Activated CD4-positive, alpha-beta T cell treated with anti-CD3 and anti-CD28 coated beads, Interleukin-2, amount 50 U/mL, for 4 hours (primary cell): ENCODE measurements at places on chromosomes 2 and 18.

DNA sequence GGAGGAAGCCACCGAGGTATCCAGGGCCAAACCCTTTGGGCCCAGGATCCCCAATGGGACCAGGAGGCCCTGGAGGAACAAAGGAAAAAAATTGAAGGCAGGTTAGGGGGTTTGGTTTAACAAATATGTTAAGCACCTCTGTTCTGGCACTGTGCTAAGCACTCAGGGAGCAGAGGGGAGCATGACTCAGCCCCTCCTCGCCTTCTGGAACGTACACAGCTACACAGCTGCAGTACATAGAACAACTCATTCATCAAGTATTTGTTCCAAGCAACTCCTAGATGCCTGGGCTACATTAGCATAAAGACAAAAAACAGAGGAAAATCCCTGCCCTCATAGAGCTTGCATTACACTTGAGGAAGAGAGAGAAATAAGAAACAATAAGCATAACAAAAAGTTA lies 153.6 kb downstream of the COL4A4 start:
- DNase-seq = no peak

- no peak for DNase-seq
Measured at GRCh38 chr2:156021146-156022040, 311.1 kb downstream of the NR4A2 start.

DNA sequence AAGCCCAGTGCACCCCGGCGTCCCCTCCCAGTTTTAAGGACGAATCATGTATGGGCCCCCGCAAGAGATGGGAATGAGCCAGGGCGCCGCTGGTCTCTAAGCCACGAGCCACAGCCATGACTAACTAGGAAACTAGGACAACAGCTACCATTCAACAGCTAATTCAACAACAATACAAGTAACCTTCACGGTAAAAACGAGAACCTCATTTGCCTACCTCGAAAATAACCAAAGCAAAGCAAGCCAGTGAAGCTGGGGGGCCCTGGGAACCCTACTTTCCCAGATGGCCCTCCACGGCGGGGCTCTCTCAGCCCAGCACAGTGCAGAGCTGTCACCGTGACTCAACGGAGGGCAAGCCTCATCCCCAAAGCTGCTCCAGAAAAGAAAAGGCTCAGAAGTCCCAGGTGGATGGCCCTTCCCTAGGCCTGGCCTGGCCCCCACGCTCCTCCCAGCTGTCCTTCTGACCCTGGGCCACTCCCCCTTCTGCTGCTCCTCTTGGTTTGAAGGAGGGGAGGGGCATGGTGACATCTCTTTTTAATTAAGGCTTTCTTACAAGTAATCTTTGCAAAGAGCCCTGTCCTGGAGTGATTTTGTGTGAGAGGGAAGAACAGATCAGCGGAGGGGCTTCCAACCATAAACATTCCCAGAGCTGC lies 126.3 kb downstream of the HDAC4 start:
- no peak for DNase-seq

DNA sequence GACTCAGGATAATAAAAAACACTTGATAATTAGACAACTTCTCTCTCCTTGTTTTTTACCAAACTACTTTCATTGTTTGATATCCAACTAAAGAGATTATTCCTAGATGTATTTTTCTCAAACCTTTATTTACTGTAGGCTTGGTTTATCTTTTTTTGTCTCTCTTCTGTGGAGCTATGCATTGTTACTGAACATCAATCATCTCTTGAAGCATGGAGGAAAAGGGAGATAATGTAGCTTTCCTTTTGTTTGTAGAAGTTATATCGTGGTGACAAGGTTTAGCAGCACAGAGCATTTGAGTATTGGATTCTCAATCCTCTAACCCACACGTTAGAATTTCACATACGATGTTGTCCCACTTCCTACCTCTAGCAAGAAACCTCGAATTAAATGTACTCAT lies 41.7 kb downstream of the SMCHD1 start:
- no peak for DNase-seq

DNA sequence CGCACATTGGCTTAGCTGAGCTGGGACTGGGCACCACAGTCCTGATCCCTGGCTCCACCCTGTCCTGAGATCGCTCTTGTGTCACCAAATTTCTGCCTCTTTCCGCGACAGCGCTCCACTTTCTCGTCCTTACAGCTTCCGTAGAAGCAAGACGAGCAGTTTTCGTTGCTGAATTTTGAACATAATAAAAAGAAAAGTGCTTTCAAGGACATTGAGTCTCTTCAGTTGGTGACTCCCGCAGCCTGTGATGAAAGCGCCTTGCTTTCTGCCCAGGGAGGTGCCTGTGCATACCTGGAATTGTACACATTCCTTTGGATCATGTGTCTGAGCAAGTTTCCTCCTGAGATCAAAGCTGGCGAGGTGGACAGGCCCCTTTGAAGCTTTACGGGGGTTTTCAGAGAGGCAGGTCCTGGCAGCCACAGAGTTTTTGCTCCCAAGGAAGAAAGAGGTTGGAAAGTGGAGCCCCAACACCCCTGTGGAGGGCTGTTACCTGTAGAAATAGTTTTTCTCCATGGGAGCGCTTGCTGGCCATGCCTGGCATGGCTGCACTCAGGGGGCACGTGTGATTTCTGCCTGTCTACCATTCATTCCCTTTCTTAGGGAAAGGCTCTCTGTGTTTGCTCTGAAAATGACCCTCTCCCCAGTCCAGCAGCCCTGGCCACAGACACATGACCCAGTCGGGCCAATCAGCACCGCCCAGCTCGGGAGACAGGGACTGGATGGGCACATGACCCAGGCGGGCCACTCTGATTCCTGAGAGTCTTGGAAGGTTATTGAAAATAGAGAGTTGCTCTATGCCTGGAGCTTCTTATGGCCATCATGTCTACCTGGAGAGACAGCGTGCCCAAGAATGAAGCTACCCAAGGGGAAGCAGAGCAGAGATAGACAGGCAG lies 115.6 kb upstream of the OTOS start:
- DNase-seq = no peak

- no peak for DNase-seq
Measured at GRCh38 chr18:62280786-62281185, 44.3 kb upstream of the TNFRSF11A start.

DNA sequence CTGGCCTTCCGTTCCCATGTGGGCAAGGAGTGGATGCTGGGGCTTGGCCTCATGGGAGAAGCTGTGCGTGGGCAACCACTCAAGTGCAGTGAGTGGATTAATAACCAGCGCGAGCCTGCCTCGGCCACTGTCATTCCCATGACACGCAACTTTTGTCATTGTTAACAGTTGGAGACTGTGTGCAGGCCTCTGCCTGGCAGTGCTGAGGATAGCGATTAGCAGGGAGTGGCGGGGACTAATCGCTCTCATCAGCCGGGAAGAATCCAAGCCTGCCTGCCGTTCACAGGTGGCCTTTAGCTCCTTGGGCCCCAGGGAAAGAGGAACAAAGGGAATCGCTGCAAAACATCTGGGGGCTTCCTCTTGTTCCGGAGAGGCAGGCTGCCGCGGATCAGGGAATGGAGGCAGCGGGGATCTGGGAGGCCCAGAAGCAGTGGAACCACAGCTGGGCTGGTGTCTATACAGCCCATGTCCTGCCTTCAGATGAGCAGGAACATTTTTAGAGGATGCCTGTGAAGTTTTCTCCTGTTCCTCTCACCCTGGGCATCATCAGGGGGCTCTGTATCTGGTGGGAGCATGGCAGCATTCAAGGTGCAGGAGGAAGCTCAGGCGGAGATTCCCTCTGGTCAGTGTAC lies 53.8 kb downstream of the CTIF start:
- no peak for DNase-seq

DNA sequence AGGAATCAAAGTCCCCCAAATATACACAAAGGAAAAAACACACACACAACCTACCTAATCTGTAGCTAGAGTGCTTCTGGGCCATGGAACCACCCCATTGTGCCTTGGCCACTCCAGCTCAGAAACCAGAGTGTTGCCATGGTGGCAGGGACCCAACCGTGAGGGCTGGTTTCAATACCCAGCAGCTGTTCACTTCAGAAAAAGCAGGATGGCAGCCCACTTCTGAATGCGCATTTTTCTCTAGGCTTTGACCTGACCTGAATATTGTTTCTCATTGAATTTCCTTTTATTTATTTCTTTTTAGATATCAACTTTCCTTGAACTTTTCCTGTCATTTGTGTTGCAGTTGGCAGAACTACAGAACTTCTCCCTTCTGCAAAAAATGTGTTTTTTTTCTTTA lies 43.0 kb upstream of the EHBP1 start:
- no peak for DNase-seq

DNA sequence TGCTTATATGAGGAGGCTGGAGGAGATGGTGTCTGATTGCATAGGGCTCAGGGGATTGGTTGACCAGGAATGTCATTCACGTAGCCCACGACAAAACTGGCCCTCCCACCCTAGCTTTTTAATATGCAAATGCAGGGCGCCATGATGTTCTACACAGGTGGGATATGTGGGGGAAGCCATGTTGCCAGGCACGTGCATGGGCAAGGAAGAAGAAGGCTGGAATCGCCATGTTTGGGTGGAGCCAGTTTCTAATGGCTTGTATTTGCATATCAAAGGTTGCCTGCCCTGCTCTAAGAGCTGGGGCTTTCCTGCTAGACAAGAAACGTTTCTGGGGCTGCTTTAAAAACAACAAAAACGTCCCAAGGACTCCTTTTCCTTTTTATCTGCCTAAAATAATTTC lies 26.5 kb upstream of the LINC00305 start:
- DNase-seq = no peak

GRCh38 chr2:240129311-240129710 lies 6.8 kb downstream of the COPS9 start:
- no peak for DNase-seq

GRCh38 chr2:114025030-114025429 lies 135.1 kb downstream of the ACTR3 start:
- no peak for DNase-seq

DNA sequence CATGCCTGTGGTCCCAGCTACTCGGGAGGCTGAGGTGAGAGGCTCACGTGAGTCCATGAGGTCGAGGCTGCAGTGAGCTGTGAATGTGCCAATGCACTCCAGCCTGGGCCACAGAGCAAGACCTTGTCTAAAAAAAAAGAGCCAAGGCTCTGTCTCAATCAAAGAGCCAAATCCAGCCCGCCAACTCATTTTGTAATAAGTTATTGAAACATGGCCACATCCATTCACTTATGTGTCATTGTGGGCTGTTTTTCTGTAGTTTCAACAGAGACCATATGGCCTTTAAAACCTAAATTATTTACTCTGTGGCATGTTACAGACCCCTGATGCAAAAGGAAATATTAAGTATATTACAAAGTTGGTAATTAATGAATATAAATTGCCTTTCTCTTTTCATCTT lies 60.8 kb downstream of the GPR39 start:
- no peak for DNase-seq

DNA sequence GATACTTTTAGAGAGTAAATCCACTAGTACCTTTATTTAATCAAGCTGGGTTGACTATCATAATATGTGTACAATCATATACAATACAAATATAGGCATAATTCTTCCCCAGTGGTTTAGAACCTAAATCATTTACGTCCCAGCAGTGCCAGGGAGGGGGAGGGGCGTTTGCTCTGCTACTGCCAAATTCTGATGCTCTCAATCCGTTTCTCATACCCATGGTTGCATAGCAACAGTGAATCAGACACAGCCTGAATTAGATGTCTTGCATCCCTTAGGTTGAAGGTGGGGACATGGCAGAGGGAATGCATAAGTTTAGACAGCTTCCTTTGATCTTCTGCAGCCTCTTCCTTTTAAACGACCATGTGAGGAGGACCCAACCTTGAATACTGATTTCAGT lies 135.4 kb downstream of the ABCA12 start:
- DNase-seq = no peak

DNA sequence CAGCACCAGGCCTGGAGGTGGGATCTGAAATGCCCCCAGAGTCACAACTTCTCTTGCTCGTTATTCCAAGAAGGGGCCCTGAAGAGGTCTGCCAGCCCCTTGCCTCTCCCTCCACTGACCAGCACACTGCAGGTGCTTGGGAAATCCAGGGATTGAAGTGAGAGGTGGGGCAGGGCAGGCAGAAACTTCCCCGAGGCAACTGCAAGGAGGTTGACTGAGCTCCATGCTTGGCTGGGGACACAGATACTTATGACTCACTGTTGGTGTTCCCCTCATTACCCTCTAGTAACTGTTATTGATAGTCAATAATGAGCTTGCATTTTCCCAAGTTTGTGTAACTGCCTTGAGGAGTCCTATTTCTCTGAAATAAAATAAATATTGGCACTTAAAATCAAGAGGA lies 47.5 kb downstream of the MARCO start:
- no peak for DNase-seq

DNA sequence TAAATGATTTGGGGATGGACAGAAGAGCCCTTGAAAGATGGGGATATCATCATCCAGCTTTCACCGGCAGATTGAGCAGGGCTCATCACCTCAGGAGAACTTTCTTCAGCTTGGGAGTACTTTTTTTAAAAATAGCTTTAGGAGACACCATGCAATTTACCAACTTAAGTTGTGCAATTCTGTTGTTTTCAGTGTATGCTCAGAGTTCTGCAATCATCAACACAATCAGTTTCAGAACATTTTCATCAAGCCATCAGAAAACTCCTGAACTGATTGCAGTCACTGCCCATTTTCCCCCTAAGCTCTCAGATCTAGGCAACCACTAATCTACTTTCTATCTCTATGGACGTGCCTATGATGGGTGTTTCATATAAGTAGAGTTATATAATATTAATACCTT lies 117.7 kb downstream of the CRIM1 start:
- DNase-seq = no peak

- no peak for DNase-seq
Measured at GRCh38 chr2:152646775-152647174, 70.5 kb downstream of the PRPF40A start.

- no peak for DNase-seq
Measured at GRCh38 chr2:175293776-175294175, 112.3 kb upstream of the ATP5MC3 start.

DNA sequence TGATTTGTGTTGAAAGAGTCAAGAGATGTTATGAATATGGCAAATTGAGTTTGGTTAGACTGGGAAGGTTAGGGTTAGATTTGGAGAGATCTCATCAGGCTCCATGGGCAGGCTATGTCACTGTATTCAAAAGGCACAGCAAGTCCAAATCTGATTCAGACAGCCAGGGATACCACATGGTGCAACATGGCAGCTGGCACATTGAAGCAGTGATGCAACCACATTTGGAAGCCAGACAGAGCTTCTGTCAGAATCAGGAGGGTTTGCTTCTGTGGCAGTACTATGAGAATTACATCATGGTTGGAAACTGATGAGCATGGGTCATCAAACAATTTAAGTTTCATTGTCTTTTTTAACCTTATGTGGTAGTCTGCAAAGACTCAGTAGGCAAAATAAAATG lies 772.2 kb downstream of the SUCLG1 start:
- no peak for DNase-seq

GRCh38 chr18:25262920-25263319 lies 89.0 kb downstream of the ZNF521 start:
- no peak for DNase-seq

GRCh38 chr18:79645291-79645983 lies 34.2 kb upstream of the CTDP1 start:
- DNase-seq = no peak
